ENCODE measurements at places on chromosomes 6 and 20.

GRCh38 chr20:54197621-54198604 is 10.0 kb upstream of the PFDN4 start:
- DNase-seq: no peak

DNA sequence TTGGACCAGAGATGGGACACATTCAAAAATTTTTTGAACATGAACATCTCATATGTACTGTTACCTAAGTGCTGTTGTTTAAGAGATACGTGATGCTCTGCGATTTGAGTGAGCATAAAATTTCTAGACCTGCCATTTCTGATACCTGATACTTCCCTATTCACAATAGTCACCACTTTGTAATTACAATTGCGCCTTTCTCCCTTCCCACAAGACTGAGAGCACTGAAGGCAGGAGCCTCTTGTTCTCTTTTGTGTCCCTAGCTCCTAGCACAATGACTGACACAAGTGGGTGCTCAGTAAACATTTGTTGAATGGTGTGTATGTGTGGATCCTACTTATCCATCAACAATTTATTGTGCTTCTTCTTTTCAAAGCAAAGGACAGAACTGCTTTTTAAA is 92.8 kb upstream of the TMEM30A start:
- DNase-seq: no peak

DNA sequence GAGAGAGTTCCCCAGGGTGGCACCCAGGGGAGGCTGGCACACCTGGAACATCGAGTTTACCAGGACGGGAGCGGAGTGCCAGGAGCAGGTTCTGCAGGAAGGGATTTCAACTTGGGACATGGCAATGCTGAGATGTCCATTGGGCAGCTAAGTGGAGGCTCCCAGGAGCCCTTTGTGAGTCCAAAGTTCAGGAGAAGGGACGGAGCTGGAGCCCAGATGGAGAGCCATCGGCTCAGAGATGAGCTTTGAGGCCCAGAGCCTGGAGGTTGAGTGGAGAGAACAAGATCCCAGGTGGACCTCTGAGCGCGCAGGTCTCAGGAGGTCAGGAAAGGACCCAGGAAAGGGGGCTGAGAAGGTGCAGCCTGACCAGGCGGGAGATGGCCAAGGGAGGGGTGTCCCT is 67.5 kb upstream of the AFDN start:
- no peak for DNase-seq

DNA sequence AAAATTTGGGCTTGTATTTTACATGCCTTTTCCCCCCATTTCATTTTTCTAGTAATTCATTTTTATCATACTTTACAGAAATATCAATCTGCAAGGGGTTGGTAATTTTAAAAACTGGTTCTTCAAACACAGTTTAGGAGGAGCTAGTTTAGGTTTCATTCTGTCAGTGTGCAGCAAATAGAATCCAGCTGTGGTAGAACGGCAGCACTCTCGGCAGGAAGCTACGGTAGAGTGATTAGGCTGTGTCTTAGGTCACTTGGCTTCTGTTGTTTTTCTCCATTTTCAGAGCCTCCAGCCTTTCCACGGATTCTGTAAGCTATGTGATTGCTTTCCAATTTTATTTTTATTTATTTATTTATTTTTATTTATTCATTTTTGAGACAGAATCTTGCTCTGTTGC is 32.7 kb downstream of the TLDC2 start:
- no peak for DNase-seq

- no peak for DNase-seq
Observed at GRCh38 chr6:30819297-30819917, 64.9 kb upstream of the DDR1 start.

DNA sequence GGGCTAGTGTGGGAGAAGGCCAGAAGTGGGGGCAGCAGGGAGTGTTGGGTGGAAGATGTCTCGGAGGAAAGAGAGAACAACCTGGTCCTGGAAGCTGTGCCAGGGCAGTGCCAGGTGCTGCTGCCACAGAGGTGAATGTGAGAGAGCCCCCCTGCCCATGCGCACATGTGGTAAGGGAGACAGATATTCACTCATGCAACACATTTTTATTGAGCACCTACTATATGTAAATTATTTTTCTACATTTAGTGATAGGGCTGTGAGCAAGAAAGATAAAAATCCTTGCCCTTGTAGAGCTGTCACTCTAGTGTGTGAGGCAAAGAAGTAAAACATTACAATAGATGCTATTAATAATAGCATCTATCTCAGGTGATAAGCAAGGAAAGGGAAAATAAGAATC is 471 bp downstream of the CLPSL1 start:
- no peak for DNase-seq

DNA sequence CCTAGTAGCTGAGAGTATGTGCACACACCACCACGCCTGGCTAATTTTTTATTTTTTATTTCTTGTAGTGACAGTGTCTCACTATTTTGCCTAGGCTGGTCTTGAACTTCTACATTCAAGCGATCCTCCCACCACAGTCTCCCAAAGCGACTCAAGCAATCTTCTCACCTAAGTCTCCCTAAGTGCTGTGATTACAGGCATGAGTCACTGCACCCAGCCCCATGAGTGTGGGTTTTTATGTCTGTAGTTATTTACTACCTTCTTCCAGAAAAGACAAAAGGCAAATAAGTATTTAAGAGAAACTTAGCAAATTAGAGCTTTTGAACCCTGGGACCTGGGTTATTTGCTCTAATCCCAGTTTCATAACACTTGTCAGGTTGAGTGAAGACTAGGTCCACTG is 92.3 kb upstream of the HCRTR2 start:
- no peak for DNase-seq

DNA sequence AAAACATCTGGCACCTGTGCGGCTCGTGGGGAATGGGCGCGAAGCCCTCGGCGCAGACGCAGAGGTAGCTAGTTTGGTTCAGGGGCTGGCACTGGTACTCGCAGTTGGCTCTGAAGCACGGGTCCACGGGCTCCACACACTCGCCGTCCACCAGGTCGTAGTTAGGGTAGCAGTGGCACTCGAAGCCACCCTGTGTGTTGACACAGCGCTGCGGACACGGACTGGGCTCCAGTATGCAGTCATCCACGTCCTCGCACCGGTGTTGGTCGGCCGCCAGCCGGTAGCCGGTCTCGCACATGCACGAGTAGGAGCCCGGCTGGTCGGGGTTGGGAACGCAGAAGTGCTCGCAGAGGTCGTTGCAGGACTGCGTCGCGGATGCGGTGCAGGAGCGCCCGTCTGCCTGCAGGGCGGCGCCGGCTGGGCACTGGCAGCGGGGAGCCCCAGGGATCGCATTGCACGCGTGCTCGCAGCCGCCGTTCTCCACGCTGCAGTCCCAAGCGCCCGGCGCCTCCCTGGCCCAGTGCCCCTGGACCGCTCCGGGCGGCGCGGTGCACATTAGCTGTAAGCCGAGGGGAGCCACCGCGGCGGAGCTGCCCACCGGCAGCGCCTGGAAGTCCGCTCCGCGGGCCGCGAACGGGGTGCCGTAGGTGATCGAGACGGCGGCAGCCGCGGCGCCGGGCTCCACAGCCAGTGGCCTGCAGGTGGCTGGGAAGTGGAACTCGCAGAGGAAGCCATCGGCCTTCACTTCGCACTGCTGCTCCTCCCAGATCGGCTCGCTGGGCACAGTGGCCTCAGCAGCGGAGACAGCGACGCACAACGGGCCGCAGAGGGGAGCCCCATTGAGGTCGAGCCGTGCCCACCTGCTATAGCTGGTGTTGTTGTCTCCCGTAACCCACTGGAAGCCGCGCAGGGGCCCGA is 930 bp downstream of the THBD start:
- DNase-seq: peak; percentile 80

GRCh38 chr6:32692019-32692418 is 25.6 kb upstream of the HLA-DQB1 start:
- DNase-seq: no peak

GRCh38 chr6:109299776-109300564 is 82.3 kb downstream of the CD164 start:
- DNase-seq: no peak

DNA sequence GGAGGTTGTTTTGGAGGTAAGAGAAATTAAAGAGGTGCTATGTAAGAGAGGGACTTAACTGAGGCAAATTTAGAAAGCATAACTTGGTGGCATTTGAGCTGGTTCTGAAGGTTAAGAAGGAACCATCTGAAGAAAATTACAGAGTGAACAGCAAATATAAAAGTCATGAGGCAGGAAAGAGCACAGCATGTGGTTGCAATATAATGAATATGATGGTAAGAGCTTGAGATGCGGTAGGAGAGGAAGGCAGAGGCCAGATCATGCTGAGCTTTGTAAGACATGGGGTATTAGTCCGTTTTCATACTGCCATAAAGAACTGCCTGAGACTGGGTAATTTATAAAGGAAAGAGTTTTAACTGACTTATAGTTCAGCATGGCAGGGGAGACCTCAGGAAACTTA is 279.1 kb downstream of the UTRN start:
- no peak for DNase-seq

DNA sequence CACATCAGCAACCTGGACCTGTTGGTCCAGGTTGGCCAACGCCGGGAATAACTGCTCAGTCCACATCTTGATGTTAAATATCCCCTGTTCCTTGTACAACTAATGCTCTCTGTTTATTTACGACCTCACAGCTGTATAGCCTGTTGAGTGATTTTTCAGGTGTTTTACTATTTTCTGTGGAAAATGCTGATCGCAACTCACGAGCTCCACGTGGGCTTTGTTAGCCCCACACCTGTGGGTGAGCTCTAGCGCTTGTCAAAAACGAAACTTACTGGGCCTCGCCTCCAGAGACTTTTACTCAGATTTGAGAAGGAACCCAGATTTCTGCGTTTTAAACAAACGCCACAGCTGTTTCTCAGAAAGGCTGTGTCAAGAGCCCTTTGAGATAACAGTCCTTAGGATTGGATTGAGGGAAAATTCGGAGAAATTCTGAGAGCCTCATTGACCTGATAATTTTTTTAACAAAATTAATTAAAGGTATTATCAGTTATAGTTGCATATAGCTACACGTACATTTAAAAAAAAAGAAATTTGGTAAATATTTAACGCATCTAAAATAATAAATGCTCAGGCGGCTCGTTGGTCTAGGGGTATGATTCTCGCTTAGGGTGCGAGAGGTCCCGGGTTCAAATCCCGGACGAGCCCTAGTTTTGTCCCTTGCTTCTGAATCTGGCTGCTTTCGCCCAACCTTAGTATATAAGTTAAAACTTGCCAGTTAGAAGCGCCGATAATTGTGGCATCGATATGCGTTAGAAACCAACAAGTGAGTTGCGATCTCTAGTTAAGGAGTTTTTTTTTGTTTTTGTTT is 16.7 kb downstream of the HMGN4 start:
- no peak for DNase-seq

DNA sequence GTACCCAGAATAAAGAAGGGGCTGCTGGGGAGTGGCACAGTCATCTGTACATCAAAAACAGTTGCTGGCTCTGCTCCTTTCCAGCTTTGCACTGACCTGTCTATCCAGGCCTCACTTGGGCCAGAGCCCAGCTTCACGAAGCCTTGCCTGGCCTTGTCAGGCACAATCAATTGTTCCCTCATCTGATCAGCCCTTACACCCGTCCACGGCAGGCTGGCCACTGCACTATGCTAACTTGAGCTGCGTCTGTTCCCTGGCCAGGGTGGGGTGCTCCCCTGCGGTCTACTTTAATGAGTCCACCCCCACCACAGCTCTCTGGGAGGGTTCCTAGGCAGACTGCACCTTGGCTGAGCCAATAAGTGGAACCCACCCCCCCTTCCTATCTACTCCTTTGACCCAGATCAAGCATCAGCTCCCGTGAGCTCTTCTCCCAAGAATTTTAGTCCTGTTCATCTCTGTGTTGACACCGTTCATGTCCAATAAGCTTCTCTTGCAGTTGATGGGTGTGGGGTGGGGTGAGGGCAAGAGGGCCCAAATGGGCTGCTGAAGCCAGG is 74.3 kb upstream of the MLN start:
- DNase-seq: no peak

DNA sequence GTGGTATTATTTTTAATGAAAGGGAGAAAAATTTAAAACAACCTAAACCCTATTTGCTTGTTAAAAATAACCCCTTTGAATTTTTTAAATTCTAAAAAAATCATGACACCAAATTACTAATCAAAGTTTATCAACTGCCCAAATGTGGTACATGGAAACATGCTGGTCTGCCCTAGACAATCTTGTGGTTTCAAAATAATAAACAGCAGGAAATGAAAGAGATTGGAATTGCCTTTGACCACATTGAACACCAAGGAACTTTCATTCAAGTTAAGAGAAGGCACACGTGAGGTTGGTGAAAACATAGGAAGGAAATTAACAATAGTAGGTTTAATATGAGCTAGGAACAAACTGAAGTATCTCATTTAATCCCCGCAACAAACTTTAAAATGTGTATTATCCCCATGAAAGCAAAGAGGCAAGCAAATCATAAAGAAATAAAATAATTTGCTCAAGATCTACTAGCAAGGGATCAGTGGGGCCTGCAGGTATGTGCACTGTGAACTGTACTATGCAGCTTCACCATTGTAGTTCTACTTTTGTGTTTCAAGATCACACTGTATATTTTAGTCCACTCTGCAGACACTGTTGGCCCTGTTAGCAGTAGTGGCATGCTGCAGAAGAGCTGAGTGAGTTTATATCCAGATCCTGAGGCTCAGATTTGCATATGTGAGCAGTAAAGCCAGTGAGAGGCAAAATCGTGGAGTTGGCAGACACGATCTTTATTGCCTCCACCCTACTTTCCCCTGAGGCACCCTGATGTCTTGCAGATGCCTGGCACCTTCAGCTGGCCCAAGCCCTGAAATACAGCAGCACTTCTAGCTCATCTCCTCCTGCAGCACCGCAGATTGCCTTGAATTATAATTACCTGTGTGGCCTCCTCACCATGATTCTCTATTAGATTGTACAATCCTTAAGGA is 157.8 kb upstream of the TENT5A start:
- no peak for DNase-seq

DNA sequence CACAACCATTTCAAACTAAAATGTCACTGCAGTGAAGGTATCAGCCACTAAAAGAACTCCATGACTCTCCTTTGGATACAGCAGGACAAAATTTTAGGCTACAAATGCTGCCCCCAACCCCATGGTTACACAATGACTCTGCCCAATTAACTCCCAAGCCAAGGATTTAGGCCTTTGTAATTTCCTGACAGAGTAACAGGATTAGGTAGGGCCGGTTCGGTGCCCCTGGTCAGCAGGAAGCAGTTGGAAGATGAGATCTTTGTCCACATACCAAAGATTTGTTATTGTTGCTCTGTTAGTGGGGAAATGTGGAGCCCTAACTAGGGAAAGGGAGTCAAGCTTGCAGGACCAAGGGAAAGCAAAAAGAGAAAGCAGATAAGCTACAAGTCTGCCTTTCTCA is 26.7 kb upstream of the RIPK1 start:
- no peak for DNase-seq

DNA sequence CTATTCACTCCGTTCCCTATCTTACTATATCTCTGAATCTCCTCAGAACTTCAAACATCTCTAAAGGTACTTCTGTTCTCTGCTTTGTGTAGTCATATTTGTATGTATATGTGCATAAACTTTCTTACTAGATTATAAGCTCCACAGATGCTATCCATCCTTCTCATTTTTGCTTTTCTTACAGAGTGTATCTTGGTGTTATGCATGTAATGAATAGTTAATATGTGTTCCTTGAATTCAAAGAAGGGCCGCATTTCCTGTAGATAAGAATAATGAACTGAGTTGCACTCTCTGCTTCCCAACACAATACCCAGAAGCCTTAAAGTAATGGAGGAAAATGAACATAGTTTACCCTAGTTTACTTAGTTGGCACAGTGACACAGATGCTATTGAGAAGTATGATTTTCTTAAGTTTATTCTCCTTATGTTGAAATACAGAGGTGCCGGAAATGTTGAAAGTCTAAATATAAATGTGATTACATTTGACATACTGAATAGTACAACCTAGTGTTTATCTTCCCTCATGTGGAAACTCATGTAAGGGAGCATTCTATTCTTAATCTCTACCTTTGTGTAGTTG is 6.0 kb downstream of the NUS1 start:
- no peak for DNase-seq

- DNase-seq: no peak
Observed at GRCh38 chr6:10749734-10750133, 2.1 kb downstream of the TMEM14B start.

Data from RWPE2 (cell line).